Right cardiac atrium (tissue), 5 donors: ENCODE measurements at places on chromosomes 2 and 18.

DNA sequence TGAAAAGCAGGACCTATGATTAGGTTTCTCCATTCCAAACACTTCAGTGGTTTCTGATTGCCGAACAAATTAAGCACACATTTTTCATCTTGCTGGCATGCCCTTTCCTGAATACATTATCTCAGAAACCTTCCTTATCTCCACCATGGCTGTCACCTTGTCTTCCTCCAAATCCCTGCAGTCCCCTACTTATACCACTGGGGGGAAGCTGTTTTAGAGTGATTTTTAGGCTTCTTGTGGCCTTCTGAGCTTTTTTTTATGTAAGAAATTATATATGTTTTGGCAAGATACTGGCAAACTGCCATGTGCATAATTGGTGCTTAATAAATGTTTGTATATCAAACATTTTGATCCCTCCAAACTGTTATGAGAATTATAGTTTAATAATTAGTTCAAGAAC lies 229.2 kb downstream of the MYT1L start:
- no peak for DNase-seq

GRCh38 chr2:121236650-121237180 lies 48.3 kb downstream of the TFCP2L1 start:
- DNase-seq = no peak

GRCh38 chr2:186101616-186102015 lies 363.0 kb downstream of the FSIP2 start:
- no peak for DNase-seq

- DNase-seq = no peak
Observed at GRCh38 chr2:71545572-71546274, 92.4 kb downstream of the DYSF start.
